ENCODE measurements at places on chromosomes 6 and 20. TPM values are rescaled to one million over a fixed set of nuclear protein-coding genes. Genes with fewer than 3 reads are reported as not detected.

The C2 gene
- 41.1 TPM for polyA plus RNA-seq

DNA sequence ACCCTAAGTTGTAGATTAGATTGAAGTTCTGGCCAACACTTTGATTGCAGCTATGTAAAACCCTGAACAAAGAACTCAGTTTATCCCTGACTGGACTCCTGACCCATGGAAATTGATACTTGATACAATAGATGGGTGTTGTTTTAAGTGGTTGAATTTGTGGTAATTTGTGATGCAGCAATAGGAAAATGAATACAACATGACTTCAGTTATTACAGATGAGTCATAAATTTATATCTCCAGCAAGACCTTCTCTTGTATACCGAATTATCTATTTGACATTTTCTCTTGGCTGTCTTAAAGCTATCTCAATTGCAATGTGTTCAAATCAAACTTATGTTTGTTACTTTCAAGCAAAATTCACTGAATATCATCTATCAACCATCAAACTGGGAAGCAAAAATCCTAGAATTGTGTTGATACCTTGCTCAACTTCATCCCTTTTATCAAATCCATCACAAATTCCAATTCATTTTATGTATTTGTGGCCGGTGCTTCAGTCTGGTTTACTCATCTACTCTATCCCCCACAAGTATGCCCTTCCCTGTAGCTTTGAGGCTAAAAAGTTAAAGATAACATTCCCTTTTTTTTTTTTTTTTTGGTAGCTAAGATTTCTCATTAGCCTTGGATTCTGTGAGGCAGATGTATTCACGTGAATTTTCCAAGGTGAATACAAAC lies 129.4 kb upstream of the CENPW start:
- DNase-seq: no peak

The VGLL2 gene
- polyA plus RNA-seq: 0.29 TPM

- no peak for DNase-seq
These were observed 65.2 kb downstream of the GCNT2 start for GRCh38 chr6:10586302-10586701.

DNA sequence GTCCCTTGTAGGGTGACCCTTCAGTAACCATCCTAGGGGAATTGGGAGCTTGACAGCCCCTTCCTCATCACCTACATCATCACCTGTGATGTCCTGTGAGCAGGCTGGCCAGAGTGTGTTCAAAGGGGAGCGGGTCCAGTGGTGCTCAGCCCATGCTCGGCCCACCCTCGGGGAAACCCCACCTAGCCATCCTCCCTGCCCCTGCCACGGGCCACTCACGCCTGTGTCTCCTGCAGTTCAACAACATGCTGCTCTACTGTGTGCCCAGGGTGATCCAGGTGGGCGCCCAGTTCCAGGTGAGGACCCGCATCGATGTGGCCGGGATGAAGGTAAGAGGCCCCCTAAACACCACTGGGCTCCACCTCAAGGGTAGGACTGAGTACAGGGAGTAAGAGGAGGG lies 10.1 kb downstream of the FGD2 start:
- no peak for DNase-seq

The RWDD2A gene
- polyA plus RNA-seq: 4.7 TPM

The KHDC1L gene
- polyA plus RNA-seq: 0.61 TPM

The APCDD1L gene
- polyA plus RNA-seq: 0.07 TPM

The FOXC1 gene
- polyA plus RNA-seq: 1.1 TPM

- DNase-seq: peak; percentile 40
These were observed 31.2 kb downstream of the TNFRSF21 start for GRCh38 chr6:47278545-47278944.

The ZNF391 gene
- polyA plus RNA-seq: 6.9 TPM

- DNase-seq: no peak
These were observed 12.2 kb downstream of the ARHGAP18 start for GRCh38 chr6:129697788-129698187.

GRCh38 chr20:40680161-40680959 lies 8.7 kb downstream of the MAFB start:
- no peak for DNase-seq

The MDFI gene
- polyA plus RNA-seq: 28.2 TPM

DNA sequence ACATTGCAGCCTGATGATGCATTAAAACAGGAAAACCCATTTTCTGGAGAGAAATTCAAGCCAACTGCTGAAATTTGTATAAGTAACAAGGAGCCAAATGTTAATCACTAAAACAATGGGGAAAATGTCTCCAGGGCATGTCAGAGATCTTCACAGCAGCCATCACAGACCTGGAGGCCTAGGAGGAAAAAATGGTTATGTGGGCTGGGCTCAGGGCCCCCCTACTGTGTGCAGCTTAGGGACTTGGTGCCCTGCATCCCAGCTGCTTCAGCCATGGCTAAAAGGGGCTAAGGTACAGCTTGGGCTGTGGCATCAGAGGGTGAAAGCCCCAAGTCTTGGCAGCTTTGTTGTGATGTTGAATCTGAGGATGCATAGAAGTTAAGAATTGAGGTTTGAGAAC lies 479.8 kb downstream of the BCKDHB start:
- no peak for DNase-seq

DNA sequence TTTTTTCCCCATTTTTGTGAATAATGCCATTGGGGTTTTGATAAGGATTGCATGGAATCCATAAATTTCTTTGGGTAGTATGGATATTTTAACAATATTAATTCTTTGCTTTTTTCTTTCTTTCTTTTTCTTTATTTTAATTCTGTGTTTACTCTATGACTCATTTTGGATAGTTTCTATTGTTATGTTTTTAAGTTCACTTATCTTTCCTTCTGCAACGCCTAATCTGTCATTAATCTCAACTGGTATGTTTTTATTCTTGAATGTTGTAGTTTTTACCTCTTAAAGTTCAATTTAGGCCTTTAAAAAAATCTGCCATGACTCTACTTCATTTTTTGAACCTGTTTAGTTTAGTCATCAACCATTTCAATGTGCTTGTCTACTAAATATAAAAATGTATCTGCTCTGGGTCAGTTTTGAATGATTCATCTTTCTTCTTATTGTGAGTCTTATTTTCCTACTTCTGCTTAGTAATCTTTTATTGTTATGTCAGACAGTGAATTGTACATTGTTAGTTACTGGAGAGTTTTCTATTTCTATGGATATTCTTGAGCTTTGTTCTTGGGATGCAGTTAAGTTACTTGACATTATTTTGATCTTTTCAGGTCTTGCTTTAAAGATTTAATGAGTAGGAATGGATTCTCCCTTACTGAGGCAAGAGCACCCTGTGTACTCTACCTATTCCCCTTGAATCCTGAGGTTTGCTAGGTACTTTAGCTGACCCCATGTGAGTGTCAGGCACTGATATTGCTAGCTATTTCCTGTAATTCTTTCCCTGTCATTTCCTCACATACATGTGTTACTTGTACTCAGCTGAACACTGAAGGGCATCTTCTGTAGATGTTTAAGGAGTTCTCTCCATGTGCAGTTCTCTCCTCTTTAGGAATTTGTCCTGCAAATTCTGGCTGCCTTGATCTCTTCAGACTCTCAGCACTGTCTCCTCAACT lies 104.2 kb downstream of the TFAP2B start:
- DNase-seq: no peak

The SLC17A3 gene
- 0.43 TPM for polyA plus RNA-seq

GRCh38 chr6:35776364-35777215 lies at the start of gene CLPSL2:
CLPSL2 (plus strand) TSS chr6:35776598; CDS start chr6:35776619, 21 bp downstream.
- DNase-seq: peak; percentile 47

The TMEM170B gene
- polyA plus RNA-seq: 0.82 TPM

DNA sequence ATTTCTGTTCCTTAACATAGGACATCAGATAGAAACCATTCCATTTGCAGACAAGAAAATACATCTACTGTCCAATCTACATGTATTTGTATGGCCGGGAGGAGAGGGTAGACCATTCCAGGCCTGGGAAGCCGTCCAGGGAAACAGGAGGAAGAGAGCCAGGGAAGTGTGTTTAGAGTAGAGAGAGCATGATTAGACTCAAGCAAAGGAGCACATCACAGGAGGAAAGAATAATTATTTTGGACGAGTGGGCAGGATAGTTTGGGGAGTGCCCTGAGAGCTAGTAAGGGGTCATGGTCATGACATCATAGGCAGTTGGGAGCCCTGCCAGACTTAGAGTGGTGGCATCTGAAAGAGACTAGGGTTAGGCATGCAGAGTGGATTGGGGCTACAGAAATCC lies 250.0 kb downstream of the HIVEP2 start:
- DNase-seq: no peak

The GFRA4 gene
- polyA plus RNA-seq: not detected

- no peak for DNase-seq
These were observed 43.6 kb downstream of the ZNF831 start for GRCh38 chr20:59207235-59207634.

GRCh38 chr6:111714416-111715270 lies 109.0 kb upstream of the TRAF3IP2 start:
- DNase-seq: no peak

The SLC39A7 gene
- 46.4 TPM for polyA plus RNA-seq

GRCh38 chr20:48149902-48150301 lies 364.6 kb upstream of the SULF2 start:
- no peak for DNase-seq

- DNase-seq: no peak
These were observed 12.9 kb downstream of the SOD2 start for GRCh38 chr6:159680104-159680503.

The TSBP1 gene
- not detected for polyA plus RNA-seq

The CRYBG1 gene
- 2.5 TPM for polyA plus RNA-seq

GRCh38 chr6:149323353-149323752 lies 5.8 kb downstream of the TAB2 start:
- no peak for DNase-seq

The DPPA5 gene
- polyA plus RNA-seq: not detected

The OXT gene
- 3.4 TPM for polyA plus RNA-seq

GRCh38 chr20:3251806-3252205 lies 12.8 kb upstream of the SLC4A11 start:
- DNase-seq: no peak

The BPI gene
- polyA plus RNA-seq: 0.66 TPM

The MAS1 gene
- not detected for polyA plus RNA-seq

- DNase-seq: no peak
These were observed 403.8 kb upstream of the SOX4 start for GRCh38 chr6:21189759-21190158.

GRCh38 chr6:5155906-5156305 lies 70.8 kb downstream of the PPP1R3G start:
- DNase-seq: no peak

The CFB gene
- polyA plus RNA-seq: 349 TPM

GRCh38 chr6:153013438-153013837 lies 10.9 kb upstream of the MTRF1L start:
- no peak for DNase-seq

- no peak for DNase-seq
These were observed 1.3 kb downstream of the SMIM13 start for GRCh38 chr6:11094941-11095340.

GRCh38 chr6:81054036-81054435 lies 698.4 kb downstream of the TENT5A start:
- no peak for DNase-seq

- DNase-seq: no peak
These were observed 86.7 kb upstream of the RIN2 start for GRCh38 chr20:19671374-19671773.

- no peak for DNase-seq
These were observed 466.0 kb downstream of the PRKN start for GRCh38 chr6:162261598-162261997.

GRCh38 chr20:38049800-38050199 lies 16.3 kb downstream of the RPRD1B start:
- DNase-seq: no peak

DNA sequence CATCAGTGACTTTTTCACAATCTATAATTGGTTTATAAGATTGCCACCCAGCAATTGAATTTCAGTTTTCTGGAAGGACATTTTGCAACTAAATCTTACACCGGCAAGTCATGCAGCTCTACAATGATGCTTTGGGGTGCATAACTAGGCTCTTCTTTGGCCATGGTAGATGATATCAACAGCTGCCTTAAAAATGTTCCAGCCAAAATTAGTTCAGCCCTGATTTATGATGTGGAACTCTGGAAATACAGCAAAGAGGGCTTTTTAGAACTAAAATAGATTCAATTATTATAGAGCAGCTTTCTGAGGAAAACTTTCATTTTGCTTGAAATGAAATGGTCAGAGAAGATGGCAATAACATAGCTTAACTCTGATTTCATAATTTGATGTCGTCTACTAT lies 18.4 kb upstream of the MCM9 start:
- no peak for DNase-seq

The RAET1G gene
- polyA plus RNA-seq: 0.31 TPM

DNA sequence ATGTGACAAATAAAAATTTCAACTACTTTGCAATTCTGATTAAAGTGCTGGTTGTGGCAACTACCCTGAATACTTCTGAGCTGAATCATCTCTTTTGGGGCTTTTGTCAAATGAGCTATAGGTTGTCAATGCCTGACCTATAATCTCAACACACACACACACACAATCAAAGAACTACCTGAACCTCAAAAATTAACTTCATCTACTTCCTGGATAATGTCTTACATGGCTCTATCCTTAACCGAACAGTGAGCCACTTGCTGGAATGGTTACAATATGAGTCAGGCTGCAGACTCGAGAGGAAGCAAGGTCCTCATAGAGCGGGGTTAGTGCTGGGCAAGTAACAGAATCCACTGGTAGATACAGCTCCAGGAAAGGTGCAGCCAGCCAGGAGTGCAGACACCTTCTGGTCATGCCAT lies 70.6 kb upstream of the DST start:
- peak; percentile 63 for DNase-seq

The PROKR2 gene
- not detected for polyA plus RNA-seq

The MEI4 gene
- polyA plus RNA-seq: not detected

The RRBP1 gene
- 274 TPM for polyA plus RNA-seq

GRCh38 chr6:43943781-43944250 lies 173.8 kb downstream of the VEGFA start:
- no peak for DNase-seq

The LAMA2 gene
- 12.3 TPM for polyA plus RNA-seq

The COL21A1 gene
- 36.2 TPM for polyA plus RNA-seq

DNA sequence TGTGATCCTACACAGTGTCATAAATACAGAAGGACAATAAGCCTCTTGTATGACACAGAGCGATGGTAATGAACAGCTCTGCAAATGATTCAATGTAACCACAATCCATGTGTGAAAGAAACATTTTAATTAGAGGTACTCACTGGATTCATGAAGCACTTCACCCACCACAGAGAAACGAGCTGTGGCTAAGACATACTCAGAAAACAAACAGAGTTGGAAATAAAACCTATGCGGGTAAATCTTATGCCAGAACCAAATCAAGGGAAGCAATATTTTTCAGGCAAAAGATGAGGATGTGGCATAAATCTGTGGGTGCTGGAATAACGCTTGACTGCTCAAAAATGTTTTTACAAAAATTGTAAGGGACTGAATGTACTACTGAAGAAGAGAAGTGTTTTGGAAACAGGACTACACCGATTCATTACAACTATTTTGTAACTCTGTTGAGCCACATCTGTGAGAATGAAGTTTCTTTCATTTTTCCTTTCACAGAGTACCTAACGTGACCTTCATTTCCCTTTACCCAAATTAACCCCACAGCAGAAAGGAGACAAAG lies 112.1 kb downstream of the WDR27 start:
- DNase-seq: no peak

- DNase-seq: no peak
These were observed 21.2 kb downstream of the MKKS start for GRCh38 chr20:10412591-10413408.

GRCh38 chr6:160455541-160456213 lies 107.5 kb downstream of the SLC22A3 start:
- DNase-seq: peak; percentile 76

The SSTR4 gene
- polyA plus RNA-seq: not detected
